Activated effector memory CD4-positive, alpha-beta T cell treated with Interleukin-2 at 50 U/mL for 16 hours (primary cell): ENCODE measurements at places on chromosomes 6 and 20.

- DNase-seq, result no peak
Observed at GRCh38 chr6:166477647-166478365, 95.1 kb upstream of the MPC1 start.

- no peak for DNase-seq
Observed at GRCh38 chr6:30810813-30811339, 66.5 kb upstream of the IER3 start.

DNA sequence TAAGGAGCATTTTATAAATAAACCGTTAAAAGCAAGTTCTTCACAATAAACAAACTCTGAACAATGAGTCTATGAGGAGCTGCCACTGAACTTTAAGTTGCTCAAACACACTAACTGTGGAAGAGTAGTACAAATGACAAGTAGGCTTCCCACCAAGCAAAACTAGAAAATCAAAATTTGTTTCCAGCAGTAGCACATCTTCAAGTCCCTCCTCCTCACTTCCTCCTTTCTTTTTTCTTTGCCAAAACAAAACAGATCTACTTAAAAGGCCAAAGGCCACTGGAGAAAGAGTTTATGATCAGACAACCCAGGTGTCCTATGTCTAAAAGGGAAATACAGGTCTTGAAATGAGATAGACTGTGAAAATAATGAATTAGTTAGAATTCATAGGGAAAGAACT lies 17.1 kb upstream of the FAM135A start:
- no peak for DNase-seq

- DNase-seq, result no peak
Observed at GRCh38 chr6:106419900-106420613, 59.5 kb downstream of the CRYBG1 start.

- no peak for DNase-seq
Observed at GRCh38 chr20:4225745-4226144, 210.4 kb upstream of the RNF24 start.

DNA sequence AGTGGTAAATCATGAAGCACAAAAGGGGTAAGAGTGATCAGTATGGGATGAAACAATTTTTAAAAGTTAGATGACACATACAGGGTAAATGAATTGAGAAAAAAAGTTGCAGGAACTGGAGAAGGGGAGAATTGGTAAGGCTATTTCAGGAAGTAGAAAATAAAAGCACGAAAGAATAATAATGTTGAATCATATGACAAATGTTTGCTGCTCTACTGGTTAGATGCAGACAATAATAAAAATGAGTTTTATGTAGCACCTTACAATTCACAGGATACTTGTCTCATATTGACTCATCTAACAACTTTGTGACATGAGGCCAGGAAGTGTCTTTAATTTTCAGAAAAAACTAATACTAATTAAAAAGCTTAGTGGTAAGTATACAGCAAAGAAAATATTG lies 566.5 kb upstream of the MARCKS start:
- DNase-seq, result no peak

DNA sequence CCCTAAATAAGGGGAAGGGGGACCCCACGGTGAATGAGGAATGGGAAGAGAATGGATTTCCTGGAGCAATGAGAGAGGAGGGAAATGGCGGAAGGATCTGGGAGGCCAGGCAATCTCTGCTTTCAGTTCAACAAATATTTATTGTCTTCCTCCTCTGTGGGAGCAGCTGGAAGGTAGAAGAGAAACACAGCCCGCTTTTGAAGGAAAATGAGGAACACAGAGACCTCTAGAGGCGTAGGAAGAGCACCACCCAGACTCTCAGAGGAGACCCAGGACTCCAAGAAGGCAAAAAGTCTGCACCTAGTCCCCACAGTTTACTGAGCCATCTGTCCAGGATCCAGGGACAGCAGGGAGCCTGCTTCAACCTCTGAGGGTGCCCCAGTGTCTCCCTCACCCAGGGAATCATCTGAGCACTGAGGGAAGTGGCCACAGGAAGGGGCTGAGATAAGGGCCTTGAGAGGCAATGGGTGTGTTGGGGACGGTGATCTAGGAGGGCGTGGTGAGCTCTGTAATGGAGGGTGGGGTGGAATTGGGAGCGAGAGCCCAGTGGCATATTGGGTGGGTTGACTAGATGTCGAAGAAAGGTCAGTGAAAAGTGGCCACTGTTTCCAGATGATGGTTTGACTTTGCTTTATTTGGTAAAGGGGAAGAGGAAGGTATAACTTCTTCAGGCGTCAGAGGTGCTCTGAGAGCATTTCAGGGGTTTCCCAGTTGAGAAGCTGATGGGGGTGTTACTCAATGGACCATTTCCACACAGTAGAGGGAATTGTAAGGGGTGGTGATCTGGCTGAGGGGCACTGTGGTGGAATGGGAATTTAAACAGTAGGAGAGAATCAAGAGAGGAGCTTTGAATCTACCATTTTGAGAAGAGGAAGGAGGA lies 610 bp downstream of the PSORS1C1 start:
- no peak for DNase-seq

GRCh38 chr6:22150368-22151035 lies 146.3 kb downstream of the PRL start:
- no peak for DNase-seq

DNA sequence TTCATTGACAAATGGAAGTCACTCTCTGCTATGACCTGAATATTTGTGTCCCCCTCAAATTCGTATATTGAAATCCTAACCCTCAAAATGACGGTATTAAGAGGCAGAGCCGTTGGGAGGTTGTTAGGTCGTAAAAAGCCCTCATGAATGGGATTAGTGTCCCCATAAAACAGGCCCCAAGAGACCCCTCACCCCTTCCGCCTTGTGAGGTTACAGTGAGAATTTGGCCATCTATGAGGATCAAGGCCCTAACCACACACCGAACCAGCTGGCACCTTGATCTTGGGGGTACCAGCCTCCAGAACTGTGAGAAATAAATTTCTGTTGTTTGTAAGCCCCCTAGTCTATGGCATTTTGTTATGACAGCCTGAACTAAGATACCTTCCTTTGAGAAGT lies 52.5 kb upstream of the SLC22A16 start:
- no peak for DNase-seq

DNA sequence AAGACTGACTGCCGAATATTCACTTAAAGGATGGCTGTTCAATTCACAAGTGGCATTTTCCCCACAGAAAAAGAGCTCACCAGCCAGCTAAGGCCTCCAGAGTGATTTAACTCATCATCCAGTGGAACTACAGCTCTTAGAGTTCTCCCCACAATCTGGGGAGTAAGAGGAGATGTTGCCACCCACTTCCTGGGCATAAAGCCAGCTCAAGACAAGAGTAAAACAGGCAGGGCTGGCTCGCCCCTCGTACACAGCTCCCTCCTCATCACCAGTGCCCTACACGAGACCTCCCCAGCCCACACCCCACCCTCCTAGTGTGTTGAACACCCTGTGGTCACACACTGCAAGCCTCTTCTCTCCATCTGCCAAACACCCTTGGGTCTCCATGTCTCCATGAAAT lies 47.2 kb upstream of the IPCEF1 start:
- no peak for DNase-seq

- DNase-seq, result no peak
Observed at GRCh38 chr6:47478233-47479139, 897 bp downstream of the CD2AP start.

DNA sequence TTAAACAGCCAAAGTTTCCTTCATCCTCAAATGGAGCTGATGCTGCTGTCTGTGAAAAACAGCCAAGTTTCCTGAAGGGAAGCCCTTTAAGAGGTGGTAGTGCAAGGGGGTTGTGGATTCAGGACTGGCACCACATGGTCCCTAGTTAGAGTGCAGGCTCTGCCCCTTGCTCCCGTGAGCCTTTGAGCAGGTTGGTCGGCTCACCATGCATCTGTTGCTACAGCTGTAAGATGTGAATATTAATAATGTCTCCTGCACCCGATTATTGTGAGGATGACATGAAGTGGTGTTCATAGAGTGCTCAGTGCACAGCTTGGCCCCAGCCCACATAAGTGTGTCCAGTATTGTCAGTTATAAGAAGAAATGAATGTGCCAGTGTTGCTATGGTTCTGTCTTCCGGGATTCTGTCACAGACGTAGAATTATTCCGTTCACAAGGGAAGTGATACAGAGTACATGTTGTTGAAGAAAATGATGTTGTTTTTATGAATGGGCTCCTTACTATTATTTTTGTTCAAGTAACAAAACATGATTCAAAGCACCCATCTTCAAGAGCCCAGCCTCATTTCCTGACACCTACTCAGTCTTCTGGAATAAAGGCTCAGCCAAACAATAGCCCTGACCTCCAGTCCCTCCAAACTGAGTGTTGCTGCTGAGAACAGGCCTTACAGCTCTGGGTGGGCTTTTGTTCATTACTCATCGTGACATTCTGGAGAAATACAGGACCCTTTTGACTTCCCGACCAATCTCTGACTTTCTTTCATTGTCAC lies 2.9 kb upstream of the PKIG start:
- no peak for DNase-seq

GRCh38 chr20:62822788-62823651 lies 6.2 kb downstream of the COL9A3 start:
- DNase-seq, result no peak

DNA sequence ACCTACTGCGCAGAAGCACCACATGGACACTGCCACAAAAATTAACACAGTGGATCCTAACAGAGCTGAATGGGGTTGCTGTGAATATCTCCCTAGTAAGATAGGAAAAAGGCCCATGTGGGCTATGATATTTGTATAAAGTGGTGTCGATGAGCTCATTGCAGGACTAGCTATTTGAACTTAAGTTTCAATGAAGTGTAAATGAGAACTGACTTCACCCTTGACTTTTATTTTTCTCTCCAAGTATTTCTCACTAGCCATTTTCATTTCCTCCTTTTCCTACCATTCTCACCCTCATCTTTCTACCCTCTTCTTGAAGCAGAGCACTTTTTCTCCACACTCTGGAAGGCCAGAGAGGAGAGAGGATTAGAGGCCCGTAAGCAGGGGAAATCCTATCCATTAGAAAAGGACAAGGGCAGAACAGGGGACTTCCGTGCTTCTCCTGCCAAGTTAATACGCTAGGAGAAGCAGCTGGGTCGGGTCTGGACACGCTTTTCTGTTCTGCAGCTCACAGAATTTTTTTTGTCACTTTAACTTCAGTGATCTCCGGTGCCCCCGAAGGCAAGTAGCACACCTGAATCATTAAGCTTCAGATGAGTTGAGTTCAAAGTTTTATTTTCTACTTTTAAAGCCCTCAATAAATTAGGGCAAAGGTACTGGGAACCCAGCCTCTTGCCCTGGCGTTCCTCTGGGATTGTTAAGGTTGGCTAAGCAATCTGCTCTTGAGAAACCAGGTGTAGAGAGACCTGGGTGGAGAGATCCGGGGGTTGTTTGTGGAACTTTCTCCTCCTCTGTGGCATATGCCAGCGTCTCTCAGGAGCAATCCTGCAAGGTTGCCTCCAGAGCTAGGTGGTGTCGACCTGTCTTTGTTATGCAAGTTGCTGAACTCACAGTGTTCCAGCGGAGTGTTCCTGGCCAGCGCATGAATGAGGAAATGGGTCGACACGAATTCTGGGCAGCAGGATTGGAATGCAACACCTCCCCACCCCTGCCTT lies 56.2 kb upstream of the ARID1B start:
- no peak for DNase-seq

DNA sequence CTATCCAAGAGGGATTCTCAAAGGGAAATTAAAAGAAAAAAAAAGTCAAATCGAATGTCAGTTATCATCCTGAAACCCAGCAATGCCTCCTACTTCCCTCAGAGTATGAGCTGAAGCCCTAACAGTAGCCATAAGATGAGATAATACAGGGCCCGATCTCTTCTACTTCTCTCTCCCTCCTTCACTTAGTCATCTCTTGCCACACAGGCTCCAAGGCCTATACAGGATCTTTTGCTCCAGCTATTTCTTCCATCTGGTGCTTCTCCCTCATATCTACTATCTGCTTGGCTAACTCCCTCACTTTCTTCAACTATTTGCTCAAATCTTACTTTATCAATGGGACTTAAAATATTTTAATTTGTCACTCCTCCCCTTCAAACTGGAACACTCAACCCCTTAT lies 215.3 kb downstream of the RNGTT start:
- no peak for DNase-seq

DNA sequence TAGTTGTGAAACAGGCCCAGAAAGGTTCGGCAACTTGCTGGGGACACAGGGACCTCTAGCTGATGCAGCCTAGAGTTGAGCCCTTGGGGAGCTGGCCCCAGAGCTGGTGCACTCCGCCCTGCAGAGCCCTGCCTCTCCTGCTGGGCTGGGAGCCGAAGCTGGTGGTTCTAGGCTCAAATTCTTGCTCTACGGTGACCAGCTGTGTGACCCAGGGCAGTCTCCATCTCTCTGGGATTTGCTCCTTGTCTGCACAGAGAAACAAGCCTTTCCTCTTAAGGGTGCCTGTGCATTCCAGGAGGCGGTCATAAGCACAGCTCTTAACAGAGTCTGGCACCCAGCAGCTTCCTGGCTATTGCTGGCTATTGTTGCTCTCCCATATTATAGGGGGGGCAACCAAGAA lies 47.4 kb downstream of the RBM38 start:
- no peak for DNase-seq

DNA sequence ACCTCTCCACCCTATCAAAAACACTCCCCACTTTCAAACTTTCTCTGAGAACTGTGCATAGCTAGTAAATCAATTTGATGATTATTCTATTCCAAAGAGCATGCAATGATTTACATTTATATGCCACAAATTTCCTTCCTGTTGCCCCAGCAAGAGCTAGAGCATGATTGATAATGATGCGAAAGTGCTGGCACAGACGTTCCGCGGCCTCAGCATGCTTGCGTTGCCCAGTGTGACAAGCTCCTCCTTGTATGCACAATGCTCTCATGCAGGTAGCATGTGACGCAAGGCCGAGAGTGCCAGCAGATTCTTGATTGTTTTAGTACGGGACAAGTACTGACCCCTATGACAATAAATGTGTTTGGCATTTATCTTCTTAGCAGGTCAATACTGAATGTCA lies 696.3 kb upstream of the SLC35B3 start:
- DNase-seq, result no peak

GRCh38 chr20:35257175-35257909 lies 20.6 kb downstream of the MMP24OS start:
- no peak for DNase-seq

- no peak for DNase-seq
Observed at GRCh38 chr6:5036269-5036668, 32.4 kb upstream of the RPP40 start.

- DNase-seq, result no peak
Observed at GRCh38 chr6:98092331-98092730, 742.0 kb upstream of the POU3F2 start.

GRCh38 chr6:45808042-45808645 lies 207.5 kb downstream of the CLIC5 start:
- DNase-seq, result no peak

GRCh38 chr20:13149371-13150105 lies 71.5 kb upstream of the ISM1 start:
- DNase-seq, result no peak

DNA sequence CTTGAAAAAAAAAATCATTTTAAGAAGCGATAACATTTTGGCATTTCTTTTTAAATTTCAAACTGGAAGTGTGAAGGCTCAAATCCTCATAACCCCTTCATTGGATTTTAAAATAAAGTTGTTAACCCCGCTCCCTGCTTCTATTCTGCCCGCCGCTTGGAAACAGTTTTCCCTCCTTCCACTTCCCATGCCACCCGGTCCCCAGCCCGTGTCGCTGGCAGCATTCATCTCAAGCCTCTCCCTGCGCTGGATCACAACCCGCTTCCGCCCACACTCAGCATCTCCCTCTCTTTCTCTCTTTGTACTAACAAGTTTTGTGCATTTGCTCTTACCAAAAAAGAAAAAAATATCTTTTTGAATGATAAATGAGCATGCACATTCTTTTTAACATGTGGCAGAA lies 15.4 kb upstream of the PDE10A start:
- no peak for DNase-seq
